ENCODE measurements at places on chromosomes 3 and 15. TPM values are rescaled to one million over a fixed set of nuclear protein-coding genes. Genes with fewer than 3 reads are reported as not detected.

DUOXA1 gene
- total RNA-seq: 0.44 TPM

DNA sequence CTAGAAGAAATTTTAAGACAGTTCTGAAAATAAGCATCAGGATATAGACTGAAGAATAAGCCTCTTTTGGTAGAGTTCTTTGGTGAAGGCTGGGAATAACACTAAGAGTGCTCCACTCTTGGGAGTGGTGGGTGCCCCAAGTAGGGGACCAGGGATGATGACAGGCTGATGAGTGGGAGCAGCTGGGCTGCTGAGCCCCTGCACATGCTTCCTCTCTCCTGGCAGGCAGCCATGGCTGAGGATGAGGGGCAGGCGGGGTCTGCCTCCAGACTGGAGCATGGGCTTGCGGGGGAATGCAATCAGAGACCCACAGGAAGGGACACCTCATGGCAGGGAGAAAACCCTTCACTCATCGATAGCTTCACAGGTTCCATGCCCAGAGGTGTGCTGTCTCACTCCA, 72.6 kb upstream of the RORA start:
- no peaks in the 10 kb centered on the region for H3K4me1 ChIP-seq
- no peak overlapping the region for H3K27ac ChIP-seq
- no peak overlapping the region for H3K4me3 ChIP-seq
- H3K27me3 ChIP-seq: peaks cover 2% of the 10 kb centered on the region
- DNase-seq: no peak
- no peaks in the 10 kb centered on the region for H3K36me3 ChIP-seq

DNA sequence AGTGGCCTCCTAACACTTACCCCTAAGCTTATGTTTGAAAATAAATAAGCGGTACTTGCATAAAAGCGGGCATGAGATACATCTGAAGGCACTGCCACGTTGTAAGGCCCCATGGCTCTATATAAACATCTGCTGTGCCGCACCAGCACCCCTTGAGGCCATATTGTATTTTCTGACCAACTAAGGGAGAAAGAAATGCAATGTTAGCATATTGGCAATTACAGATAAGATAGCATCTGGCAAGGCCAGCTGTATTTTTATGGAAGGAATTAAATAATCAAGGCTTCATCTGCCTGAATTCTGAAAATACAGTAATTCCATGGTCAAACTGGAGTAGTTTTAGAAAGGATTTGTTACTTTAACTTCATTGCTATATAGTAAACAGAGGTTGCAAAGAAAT, 28.7 kb downstream of the TMEM39A start:
- no peak overlapping the region for H3K4me3 ChIP-seq
- H3K27me3 ChIP-seq: no peaks in the 10 kb centered on the region
- H3K27ac ChIP-seq: no peak overlapping the region

GRCh38 chr15:92877000-92877399, 23.1 kb upstream of the CHD2 start:
- no peaks in the 10 kb centered on the region for H3K36me3 ChIP-seq
- no peaks in the 10 kb centered on the region for H3K27me3 ChIP-seq
- H3K4me1 ChIP-seq: peaks cover 39% of the 10 kb centered on the region
- no peak overlapping the region for H3K4me3 ChIP-seq

GRCh38 chr3:9769426-9770275, at the start of gene CAMK1:
CAMK1 (minus strand) TSS chr3:9769947; CDS start chr3:9767749, 2,198 bp downstream.
- H3K27me3 ChIP-seq: no peaks in the 10 kb centered on the region
- DNase-seq: peak; percentile 70
- no peak within 1 kb of the TSS for H3K27ac ChIP-seq
- H3K4me1 ChIP-seq: peaks cover 29% of the 10 kb centered on the region
- peak within 1 kb of the TSS; percentile 53 for H3K4me3 ChIP-seq

DNA sequence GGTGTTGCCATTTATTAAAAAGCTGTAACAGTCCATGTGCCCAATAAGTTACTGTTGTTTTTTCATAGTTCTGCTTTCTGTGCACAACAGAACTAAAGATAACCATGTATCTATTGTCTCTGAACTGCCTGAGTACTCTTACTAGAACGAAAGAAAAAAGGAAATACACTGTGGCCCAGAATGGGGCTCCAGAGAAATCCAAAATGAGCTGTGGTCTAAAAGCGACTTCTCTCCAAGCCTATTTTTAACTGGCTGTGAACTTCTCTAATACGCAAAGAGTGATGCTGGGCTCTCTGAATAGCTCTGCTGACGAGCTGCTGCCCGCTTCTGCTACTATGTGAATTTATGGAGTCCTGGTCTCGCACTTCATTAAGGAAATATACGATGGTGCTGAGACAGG, 56.2 kb upstream of the LPP start:
- no peaks in the 10 kb centered on the region for H3K4me1 ChIP-seq
- no peak overlapping the region for H3K4me3 ChIP-seq

CAND2 gene
- total RNA-seq: 6.0 TPM

Data from CD4-positive, alpha-beta T cell (primary cell).